ENCODE measurements at places on chromosomes 12 and 14.

DNA sequence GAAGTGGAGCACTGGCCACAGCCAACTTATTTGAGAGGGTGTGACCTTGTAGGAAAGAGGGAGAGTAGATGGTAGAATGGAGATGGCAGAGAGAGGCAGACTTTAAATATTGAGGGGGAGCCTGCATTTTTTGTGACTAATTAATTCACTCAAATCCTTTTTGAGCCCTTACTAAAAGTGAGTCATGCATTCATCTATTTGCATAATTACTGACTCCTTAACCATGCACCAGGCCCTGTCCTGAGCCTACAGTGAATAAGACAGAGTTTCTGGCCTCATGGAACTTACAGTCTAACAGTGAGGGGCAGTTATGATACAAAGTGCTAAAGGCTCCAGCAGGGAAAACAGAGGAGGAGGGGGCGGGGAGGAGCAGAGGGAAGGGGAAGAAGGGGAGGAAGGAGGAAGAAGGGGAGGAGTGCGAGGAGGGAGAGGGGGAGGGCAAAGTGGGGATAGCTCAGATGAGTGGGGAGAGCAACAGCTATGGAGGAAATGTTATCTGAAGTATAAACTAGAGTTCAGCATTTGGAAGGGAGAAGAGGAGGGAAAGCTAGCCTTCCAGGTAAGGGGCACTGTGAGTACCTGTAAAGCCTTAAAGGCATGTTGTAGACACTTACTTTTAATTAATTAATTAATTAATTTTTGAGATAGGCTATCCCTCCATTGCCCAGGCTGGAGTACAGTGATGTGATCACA is 7.5 kb upstream of the CTDSP2 start:
- peak; percentile 55 for DNase-seq

DNA sequence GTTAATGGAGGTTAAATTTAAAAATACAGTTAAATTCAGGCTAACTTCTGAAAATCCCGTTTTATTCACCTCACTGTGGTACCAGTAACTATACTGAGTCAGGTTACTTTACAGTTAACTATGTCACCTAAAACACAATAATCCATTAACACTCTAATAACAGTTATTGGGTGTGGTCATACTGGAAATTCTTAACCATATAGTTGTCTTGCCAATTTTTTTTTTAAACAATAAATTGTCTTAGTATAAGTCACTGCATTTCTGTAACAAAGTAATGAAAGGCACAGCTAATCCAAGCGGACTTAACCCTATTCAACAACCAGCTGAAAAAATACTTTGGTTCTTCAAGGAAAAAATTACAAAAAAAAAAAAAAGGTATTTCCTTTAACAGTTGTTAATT is 16.2 kb upstream of the PHLDA1 start:
- no peak for DNase-seq

DNA sequence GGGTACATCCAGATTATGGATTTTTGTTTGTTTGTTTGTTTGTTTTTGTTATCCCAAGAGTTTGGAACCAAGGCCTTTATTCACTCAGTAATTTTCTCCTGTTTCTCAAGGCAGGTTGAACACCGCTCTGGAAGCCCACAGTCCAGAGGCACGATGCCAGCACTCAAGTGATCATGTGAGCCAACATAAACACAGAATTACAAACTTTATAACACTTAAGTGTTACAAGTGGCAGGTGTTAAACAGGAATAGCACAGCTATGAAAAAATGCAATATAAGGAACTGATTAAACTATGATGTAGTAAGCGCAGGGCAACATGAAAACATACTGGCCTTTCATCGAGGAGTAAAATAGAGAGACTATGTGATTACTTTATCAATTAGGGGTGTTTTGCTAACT is 1885.8 kb upstream of the SEL1L start:
- DNase-seq: no peak

- no peak for DNase-seq
Observed at GRCh38 chr14:61954306-61954705, 192.1 kb downstream of the SNAPC1 start.

DNA sequence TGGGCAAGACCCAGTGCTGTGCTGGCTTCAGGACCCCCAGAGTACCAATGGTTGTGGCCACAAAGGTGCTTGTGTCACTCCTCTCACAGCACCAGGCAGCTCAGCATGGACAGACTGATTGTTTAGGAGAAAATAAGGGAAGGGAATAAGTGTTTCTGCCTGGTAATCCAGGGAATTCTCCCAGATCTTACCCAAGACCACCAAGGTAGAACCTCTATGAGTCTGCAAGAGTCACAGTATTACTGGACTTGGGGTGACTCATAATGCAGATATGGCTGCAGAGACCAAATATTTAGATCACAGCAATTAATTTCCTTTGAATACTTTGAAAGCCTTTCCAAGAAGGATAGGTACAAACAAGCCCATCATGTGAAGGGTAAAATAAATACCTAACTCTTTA is 1178.3 kb upstream of the FLRT2 start:
- no peak for DNase-seq

DNA sequence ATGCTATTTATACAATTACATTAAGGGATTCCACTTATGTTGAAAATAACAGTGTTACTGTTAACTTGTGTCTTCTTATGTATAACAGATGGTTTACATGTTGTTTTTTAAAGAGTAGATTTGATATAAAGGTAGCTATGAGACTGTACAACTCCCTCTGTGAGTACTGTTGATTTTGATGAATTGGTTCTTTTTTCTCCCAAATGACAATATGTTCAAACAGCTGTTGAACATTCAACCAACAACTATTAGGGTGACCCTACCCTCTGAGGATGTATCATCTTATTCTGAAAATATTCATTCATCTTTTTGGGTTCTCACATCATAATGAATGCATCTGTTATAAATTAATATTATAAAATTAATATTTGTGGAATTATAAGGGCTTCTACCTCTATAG is 456.9 kb upstream of the MGAT4C start:
- no peak for DNase-seq

- DNase-seq: no peak
Observed at GRCh38 chr12:129693731-129694130, 210.1 kb downstream of the TMEM132D start.

GRCh38 chr12:25829192-25829591 is 129.3 kb upstream of the RASSF8 start:
- peak; percentile 52 for DNase-seq

GRCh38 chr14:29227631-29228030 is 461.0 kb downstream of the FOXG1 start:
- DNase-seq: no peak

DNA sequence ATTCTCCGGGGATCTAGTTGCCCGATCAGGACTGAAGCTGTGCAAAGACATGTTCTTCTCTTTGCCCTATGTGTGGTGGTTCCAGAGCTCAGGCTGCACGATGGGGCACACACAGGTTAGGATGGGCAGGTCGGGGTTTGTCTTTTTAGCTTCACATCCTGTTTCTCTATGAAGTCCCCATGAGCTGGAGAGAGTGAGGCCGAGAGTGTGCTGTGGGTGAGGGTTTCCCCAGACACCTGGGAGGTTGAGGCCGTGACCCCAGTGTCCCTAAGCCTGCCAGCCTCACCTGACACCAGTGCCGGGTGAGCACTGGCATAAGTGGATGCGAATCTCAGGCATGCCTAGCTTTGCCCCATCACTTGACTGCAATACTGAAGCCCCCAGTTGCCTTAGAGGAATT is 32.9 kb upstream of the IGF1 start:
- no peak for DNase-seq

DNA sequence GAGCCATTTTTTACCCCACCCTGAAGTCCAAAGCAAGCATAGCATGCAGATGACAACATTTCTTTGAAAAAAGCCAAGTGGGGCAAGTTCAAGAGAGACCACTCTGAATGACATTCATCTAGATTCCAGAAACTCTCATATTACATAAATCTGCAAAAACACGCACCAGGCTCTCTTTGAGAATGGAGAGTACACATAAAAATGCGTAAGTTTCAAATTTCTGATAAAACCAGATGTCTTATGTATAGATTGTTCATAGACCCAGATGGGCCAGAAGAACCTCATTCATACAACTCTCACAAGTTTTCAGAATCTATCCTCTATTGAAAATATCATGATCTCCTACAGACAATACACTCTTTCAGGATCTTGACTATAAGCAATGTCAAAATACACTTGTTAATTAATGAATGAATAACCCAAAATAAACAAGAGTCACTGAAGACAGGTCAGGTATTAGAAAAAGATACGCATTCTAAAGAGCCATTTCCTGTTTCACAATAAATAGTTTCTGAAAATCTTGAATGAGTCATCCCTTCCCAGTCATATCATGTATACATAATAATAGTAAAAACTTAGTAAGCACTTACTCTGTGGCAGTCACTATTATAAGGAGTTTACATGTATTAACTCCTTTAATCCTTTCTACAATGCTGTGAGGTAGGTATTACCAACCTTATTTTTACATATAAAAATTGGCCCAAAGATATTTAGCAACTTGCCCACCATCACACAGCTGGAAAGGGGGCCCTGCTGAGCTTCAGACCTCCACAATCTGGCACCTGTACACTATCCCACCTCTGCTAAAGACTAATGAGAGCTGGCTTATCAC is 72.0 kb downstream of the PPP2R5E start:
- DNase-seq: peak; percentile 76

DNA sequence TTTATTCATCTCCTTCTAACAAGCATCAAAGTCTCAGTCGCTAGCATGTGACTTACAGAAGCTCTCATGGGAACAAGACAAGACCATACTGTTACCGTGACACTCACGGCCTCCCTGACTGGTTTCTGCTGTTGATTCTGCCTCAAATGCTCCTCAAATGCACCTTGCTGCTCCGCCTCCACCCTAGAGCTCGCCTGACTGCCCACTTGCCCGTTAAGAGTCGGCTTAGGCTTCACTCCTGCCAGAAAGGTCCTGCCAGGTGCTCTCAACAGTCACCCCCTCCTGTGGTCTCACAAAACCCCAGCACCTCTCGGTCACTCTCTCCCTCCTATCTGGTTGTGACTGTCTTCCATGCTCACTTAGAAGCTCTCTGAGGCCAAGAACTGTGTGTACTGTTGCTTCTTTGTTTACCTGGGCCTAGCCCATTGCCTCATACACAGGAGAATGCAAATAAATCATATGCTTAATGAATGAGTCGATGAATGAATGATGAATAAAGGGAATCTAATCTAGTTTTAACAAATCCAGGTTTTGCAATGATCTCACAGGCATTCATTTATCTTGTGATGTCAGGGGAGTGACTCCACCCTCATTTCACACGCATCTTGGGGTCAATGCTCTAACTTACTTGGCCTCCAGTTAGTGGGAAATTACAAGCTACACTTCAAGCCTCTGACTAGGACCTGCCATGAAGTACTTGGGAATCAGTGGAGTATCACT is 41.3 kb downstream of the SSH1 start:
- DNase-seq: no peak

DNA sequence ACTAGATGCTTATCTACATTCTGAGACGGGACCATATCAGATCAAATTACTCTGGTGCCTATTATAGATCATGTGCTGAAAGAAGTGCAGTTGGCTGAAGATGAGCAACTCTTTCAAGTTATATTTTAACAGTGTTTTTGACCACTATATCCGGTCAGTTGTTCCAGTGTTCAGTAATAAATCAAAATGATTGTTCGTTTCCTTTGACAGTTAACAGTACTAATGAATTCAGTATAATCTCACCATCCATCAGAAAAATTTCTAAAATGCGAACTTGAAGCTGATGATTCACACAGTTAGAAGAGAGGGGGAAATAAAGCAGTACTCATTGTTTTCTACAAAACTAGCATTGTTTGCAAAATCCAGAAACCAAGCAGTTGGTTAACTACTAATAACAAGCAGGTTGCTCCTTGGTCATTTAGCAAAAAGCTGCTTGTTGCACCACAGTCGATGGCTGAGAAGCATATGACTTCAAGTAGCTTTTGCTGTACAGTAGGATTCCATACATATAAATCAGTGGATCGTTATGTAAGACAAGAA is 2.3 kb downstream of the RPS6KA5 start:
- no peak for DNase-seq

DNA sequence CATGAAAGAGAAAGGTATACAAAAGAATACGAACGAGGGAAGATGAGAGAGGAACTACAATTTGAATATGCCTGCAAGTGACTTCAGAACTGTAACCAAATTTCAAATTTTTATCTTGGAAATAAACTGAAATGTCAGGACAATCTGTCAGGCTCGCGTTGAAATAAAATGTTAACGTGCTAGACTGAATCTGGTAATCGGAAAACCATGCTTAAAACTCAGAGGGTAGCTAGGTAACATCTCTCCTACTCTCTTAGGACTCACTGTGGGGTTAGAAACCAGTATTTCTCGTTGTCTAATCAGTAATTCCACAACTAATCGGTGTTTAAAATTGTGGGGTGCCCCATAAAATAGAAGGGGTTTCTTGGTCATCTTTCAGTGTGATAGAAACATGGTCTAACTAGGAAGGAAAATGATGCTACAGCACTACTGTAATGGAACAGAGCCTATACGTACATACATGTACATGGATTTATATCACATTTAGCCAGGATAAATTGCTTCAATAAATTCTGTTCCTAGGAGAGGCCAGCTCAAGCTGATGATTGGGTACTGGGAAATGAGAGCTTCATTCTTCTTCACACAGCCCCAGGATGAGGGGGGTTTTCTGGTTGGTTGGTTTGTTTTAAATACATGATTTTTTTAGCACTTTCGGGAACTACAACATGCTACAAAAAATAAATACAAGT is 23.9 kb downstream of the ATF7 start:
- DNase-seq: no peak

DNA sequence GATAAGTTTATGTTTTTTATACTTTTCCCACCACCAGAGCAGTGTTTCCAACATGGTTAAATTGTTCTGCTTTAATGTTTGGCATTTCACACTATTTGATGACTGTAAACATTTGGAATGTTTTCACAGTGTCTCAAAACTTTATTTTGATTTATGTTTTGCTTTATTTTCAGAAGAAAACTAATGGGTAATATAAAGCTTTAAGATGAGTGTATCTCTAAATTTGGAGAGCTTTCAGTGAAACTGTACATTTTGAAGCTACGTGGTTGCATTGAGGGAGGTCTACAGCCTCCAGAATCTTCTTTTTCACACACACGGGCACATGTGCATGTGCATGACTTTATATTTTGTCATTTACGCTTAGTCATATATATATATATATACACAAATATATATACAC is 10.7 kb downstream of the BICD1 start:
- DNase-seq: no peak

DNA sequence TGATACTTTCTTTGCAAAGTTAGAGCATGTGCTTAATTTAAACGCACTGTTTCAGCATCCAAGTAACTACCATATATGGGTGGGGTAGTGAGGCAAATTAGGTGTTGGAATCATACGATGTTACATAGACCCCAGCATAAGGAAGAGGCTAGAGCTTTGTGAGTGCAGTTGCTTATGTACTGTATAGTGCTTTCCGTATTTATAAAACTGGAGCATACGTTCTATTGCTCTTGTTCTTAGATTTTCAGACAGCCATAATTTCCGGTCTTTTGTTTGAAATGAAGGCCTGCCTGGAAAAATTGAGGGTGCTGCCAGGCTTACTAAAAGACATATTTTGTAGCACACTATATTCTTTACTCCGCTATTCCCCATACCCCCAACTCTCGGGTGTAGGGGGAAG is 335.7 kb downstream of the FOXG1 start:
- DNase-seq: no peak

- no peak for DNase-seq
Observed at GRCh38 chr12:118183155-118183554, 47.2 kb downstream of the PEBP1 start.

All from suppressor macrophage treated with lipopolysaccharide for 1 hour (primary cell).